Psoas muscle (tissue), 8 donors: ENCODE measurements at places on chromosomes 13 and 19. TPM values are rescaled to one million over a fixed set of nuclear protein-coding genes. Genes with fewer than 3 reads are reported as not detected.

The TMEM255B gene
- polyA plus RNA-seq, result 3.1 TPM

The PRTN3 gene
- polyA plus RNA-seq, result not detected

The NTN5 gene
- 0.04 TPM for polyA plus RNA-seq

The ZNF888 gene
- 0.13 TPM for polyA plus RNA-seq

The PRDX2 gene
- 329 TPM for polyA plus RNA-seq

The AKT1S1 gene
- polyA plus RNA-seq, result 48.0 TPM

The KANK2 gene
- 25.8 TPM for polyA plus RNA-seq

The SLC44A2 gene
- polyA plus RNA-seq, result 36.3 TPM

The LRRC63 gene
- not detected for polyA plus RNA-seq

The KIR3DL1 gene
- polyA plus RNA-seq, result not detected

The OR10H1 gene
- polyA plus RNA-seq, result not detected

The SPACA4 gene
- polyA plus RNA-seq, result not detected

The ZNF560 gene
- 0.04 TPM for polyA plus RNA-seq

The PVR gene
- 21.0 TPM for polyA plus RNA-seq

The DIRAS1 gene
- polyA plus RNA-seq, result 0.13 TPM

The CALR3 gene
- 0.07 TPM for polyA plus RNA-seq

The TRPM4 gene
- polyA plus RNA-seq, result 6.5 TPM

The KASH5 gene
- not detected for polyA plus RNA-seq

The ZNF177 gene
- polyA plus RNA-seq, result 0.17 TPM

The TNNT1 gene
- polyA plus RNA-seq, result 12,694 TPM

The TTC9B gene
- polyA plus RNA-seq, result 0.06 TPM

The RAP2A gene
- polyA plus RNA-seq, result 5.2 TPM

The PRODH2 gene
- polyA plus RNA-seq, result not detected

The CCDC61 gene
- 4.0 TPM for polyA plus RNA-seq

The KL gene
- polyA plus RNA-seq, result 0.52 TPM

The ZNF626 gene
- 6.8 TPM for polyA plus RNA-seq

The CGB5 gene
- 0.06 TPM for polyA plus RNA-seq

The KIR2DL3 gene
- polyA plus RNA-seq, result not detected

The GIPR gene
- polyA plus RNA-seq, result not detected

The YJEFN3 gene
- 1.00 TPM for polyA plus RNA-seq

The SYDE1 gene
- 2.6 TPM for polyA plus RNA-seq

The GAS6 gene
- 90.9 TPM for polyA plus RNA-seq

The MUC16 gene
- polyA plus RNA-seq, result 0.01 TPM

The DCLK1 gene
- polyA plus RNA-seq, result 0.98 TPM

The ZNF667 gene
- 2.4 TPM for polyA plus RNA-seq
